Germinal center (tissue), 1 donor: ENCODE measurements at places on chromosomes 1 and 21.

GRCh38 chr1:156104065-156104810 is 10.3 kb upstream of the LMNA start:
- DNase-seq, result no peak

- no peak for DNase-seq
Measured at GRCh38 chr1:199859491-199859933, 168.0 kb upstream of the NR5A2 start.

DNA sequence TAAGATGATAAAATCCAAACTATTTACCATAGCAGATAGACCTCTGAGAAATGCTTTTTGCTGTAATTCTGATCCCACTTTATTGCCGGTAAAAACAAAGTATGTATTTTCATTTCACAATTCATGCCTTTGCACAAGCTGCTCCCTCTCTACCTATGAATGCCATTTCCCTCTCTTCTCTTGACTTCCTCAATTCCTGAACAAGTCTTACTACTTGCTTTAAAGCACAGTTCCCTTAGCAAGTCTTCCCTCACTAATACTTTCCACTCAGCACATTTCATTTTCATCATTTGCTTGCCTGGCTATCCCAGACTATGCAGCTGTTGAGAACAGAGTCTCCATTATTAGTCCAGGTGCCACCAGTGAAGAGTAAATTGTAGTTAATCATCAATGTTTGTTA is 13.8 kb downstream of the GPATCH2 start:
- DNase-seq, result no peak

GRCh38 chr1:176841238-176841637 is 323.3 kb downstream of the ASTN1 start:
- no peak for DNase-seq

DNA sequence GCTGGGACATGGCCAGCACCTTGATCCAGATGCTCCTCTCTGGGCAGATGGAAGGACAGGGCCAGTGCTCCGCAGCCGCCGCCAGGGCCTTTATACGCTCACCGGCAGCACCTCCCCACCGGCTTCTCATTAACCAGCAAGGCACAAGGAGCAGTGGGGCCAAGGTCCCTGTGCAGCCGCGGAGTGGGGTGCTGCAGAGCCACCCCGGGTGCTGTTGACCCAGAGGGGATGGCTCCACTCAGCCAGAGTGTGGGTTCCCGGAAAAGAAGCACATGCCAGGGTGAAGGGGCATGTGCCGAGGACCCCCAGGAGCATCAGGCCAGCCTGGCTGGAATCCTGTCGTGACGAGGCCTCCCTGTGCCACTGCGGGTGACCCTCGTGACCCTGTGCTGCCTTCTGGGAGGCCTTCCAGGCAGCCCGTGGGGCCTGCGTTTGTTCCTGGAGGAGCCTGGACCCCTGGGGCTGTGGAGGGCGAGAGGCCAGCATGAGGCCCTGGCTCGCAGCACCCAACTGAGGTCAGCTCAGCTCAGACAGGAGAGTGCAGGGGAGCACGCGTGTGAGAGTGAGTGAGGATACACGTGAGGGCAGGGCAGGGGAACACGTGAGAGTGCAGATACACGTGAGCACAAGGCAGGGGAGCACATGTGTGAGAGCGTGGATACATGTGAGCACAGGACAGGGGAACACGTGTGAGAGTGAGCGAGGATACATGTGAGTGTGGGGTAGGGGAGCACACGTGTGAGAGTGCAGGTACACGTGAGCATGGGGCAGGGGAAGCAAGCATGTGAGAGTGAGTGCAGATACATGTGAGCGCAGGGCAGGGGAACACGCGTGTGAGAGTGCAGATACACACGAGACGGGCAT is at the start of gene FTCD:
FTCD (minus strand) TSS at position 66 of the 864 bp plus-strand sequence; CDS start at position 10, 56 bp downstream.
- DNase-seq, result no peak

- DNase-seq, result no peak
Measured at GRCh38 chr1:8822373-8823294, 5.2 kb upstream of the RERE start.

DNA sequence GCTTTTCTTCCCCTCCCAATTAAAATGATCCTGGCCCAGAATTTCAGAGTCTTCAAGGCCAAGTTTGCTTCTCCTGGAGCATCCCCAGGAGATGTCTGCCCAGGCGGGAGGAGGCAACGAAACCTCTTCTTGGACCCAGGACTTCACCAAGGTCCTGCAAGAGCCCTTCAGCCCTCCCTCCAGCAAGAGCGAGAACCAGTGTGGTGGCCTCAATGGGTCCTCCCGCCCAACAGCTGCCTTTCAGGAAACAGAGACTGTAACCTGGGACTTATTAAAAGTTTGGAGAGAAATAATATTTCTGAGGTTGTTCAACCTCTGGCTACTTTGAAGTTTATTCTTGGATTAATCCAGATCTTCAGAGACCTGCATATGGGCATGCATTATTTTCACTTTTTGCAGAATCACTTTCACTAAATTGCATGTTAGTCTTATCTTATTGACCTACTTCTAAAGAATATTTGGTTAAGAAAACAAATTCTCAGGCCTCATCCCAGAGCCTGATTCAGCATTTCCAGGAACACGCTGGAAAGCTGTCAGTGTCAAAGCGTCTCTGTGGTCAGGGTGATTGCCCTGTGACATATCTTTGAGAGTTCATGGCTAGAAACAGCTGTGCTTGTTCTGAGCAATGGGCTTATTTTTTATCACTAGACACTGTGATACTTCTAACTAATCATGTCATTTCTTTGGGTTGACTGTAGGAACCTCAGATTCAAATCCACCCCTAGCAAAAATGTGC is 66.0 kb upstream of the CLDN14 start:
- DNase-seq, result no peak

DNA sequence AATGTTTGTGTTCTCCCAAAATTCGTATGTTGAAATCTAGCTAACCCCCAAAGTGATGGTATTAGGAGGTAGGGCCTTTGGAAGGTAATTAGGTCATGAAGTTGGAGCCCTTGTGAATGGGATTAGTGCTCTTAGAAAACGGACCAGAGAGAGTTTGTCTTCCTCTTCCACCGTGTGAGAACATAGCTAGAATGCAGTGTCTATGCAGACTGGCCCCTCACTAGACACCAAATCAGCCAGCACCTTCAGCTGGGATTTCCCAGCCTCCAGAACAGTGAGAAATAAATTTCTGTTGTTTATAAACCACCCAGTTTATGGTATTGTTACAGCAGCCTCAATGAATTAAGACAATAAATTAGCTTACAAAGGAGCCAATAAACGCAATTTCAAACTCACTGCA is 58.0 kb downstream of the KIAA0319L start:
- no peak for DNase-seq

DNA sequence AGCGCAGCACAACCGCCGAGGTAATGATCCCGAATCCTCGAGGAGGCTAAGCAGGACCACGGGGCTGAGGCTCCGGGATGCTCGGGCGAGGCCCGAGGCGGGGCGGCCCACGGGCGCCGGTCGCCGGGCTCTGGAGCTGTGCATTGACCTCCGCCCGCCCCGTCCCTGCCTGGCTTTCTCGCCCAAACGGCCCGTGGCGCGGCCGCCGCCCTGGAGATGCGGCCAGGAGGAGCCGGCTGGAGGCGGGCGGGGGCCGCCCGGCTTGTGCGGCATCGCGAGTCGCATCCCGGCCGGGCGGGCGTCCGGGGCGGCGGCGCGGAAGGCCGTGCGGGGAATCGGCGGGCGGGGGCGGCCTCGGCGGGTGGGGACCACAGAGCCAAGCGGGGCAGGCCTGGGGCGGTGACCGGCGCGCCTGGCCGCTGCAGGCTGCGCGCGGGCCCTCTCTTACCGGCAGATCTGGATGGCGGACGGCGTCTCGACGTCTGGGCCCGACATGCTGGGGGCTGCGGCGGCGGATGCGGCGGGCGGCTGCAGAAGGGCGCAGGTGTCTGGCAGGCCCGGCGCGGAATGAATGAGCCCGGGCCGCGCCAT is 663 bp downstream of the ACOT7 start:
- no peak for DNase-seq

DNA sequence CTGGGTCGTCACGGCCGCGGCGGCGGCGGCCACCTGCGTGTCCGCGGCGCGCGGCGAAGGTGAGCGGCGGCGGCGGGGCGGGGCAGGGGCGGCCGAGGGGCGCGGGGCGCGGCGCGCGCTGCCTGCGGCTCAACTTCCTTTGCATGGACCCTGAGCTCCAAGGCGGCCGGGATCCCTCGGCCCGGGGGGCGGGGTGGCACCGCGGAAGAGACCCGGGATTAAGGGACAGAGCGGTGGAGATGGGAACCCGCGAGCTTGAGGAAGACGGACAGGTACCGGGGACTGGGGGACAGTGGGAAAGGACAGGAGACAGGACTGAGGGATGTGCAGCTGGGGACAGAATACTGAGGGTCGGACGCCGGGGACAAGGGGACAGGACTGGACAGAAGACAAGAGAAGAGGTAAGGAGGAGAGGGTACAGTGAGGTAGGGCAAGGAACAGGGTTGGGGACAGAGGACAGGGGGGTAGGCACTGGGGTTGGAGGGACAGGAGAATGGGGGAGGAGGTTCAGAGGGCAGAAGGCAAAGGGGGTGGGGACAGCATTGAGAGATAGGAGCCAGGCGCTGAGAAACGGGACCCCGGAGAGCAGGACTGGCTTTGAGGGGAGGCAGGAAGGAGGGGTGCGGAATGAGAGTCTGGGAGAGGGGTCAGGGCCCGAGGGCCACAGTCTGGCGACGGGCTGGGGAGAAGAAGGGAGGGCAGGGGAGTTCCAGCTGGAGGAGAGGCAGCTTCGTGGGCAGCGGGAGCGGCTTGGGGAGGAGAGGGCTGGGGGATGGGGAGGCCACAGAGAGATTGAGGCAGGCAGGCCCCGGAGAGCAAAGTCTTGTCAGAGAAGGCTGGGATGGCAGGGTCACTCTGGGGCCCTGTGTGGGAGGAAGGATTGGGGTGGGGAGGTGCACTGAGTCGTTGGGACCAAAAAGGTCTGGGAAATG is 648 bp downstream of the EPHA8 start:
- DNase-seq, result no peak

DNA sequence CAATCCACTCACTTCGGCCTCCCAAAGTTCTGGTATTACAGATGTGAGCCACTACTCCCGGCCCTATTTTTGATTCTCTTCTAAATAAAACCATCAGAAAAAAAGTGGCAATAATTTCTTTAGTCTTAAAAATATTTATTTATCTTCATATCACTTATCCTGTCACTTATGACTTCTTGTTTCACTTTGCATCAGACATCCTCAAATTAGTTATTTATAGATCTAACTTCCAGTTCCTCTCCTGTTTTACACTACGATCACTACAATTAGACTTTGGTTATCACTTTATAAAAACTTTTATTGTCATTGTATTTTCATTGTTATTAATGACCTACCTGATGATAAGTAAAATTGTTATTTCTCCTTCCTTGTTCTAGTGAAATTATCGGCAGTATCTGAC is 783.4 kb upstream of the BRINP3 start:
- DNase-seq, result no peak

GRCh38 chr21:16007943-16008342 is 278.2 kb downstream of the USP25 start:
- no peak for DNase-seq

DNA sequence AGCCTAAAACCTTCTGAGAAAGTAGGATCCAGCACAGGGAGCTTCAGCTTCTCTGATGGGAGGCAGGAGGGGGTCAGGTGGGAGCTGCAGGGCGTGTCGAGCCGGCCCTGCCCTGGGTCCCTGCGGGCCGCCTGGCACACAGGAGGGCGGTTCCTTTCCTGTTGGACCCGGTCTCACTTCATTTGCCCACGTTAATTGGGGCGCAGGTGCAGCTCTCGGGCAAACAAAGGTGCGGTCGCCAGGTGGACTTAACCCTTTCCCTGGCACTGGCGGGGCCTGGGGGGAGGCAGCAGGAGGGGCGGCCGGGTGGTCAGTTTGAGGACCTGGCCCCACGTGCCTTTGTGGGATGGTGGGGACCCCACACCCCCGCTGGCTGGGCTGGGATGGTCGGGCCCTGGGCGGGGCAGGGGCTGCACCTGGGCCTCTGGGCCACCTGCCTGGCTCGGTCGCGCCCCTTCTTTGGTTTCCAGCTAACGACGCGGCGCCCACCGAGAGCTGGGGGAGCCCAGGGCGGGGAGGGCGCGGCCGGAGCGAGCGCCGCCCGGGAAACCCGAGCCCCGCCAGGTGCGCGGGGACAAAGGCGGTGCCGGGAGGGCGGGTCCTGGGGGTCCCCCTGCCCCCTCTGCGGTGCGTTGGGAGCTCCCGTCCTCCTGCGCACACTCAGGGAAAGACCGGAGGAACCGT is 20.8 kb upstream of the C1orf159 start:
- DNase-seq, result no peak

GRCh38 chr1:63342402-63342801 is 20.0 kb downstream of the FOXD3 start:
- no peak for DNase-seq

DNA sequence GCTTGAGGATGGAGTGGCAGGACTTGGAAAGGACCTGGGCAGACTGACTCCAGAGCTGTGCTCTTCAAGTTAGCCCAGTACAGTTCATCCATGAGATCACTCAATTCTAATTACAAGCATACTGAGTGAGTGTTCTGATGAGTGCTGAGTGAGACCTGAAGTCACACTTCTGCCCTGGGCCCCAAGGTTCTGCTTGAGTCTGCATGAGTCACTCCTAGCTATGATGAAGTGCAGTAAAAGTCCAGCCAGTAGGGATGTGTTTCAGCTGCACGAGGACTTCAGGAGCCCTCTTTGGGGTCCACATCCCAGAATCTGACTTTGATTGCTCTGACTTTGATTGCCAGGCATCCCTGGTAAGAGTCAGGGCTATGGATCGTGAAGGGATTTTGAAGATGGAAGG is 35.8 kb downstream of the PLEKHA6 start:
- no peak for DNase-seq

DNA sequence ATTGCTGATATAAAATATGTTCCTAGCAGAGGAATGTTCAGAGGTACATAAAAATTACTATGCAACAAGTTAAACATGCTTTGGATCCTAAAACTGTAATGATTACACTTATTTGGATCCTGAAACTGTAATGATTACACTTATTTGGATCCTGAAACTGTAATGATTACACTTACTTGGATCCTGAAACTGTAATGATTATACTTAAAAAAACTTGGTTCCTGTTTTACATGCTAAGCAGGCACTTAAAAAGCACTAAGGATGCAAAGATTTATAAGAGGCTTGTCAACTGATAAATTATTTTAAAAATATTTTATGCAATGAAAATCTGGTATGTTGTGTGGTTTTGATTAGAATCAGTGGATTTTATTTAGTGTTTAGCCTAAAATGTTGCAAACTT is 47.7 kb downstream of the ZNHIT6 start:
- no peak for DNase-seq

DNA sequence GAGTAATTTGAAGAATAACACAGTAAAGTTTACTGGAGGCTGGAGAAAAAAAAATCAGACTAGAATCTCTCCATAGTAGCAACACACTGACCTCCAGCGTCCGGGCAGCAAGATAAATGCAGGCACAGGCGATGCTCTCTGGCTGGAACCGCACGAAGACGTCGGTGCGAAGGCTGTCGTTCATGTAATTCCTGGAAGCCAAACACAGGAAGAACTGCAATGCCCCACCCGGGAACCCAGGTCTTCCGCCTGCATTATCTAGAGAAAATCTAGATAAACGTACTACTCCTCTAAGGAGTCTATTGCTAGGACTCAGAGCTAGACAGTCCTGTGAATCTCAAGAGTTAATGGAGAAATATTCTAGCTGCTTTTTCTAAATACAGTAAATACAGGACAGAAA is 8.5 kb downstream of the CCNL2 start:
- DNase-seq, result no peak

GRCh38 chr1:101293461-101294051 is 56.7 kb downstream of the S1PR1 start:
- no peak for DNase-seq

- DNase-seq, result no peak
Measured at GRCh38 chr1:230112131-230112701, 45.2 kb downstream of the GALNT2 start.

GRCh38 chr1:214331827-214332423 is 51.0 kb downstream of the SMYD2 start:
- DNase-seq, result peak; percentile 70

- DNase-seq, result no peak
Measured at GRCh38 chr21:38120984-38121855, 135.6 kb upstream of the KCNJ15 start.
